ENCODE measurements at places on chromosomes 16 and 17.

DNA sequence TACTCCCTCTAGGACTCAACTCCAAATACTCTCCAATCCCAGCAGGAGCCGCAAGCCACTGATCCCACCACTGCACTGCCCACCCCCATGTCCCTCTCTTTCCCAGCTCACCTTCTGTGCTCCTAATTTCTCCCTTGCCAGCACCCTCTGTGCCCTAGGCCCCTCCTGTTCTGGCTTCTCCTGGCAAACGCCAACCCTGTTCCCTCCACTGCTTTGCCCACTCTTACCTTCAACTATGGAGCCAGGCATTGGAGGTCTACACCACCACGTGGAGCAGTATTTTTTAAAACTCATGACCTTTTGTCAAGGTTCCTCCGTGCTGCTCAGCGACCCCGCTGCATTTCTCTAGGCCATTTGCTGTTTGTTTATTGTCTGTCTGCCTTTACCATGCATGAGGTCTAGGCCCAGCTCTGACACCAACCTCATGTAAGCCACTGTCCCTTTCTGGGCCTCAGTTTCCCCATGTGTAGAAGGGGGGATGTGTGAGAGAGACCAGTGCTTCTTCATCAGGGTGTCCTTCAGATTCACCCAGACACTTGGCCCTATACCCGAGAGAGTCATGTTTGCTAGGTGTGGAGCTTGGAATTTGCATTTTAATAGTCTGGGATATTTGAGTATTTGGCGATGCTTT lies 4.6 kb downstream of the CCDC102A start:
- peaks cover 16% of the 10 kb centered on the region for H3K4me1 ChIP-seq
- no peaks in the 10 kb centered on the region for H3K27me3 ChIP-seq
- H3K27ac ChIP-seq: no peak overlapping the region
- DNase-seq: no peak
- no peak overlapping the region for H3K4me3 ChIP-seq
- H3K36me3 ChIP-seq: no peaks in the 10 kb centered on the region

- H3K4me3 ChIP-seq: peak overlapping the region; percentile 87
- H3K27me3 ChIP-seq: no peaks in the 10 kb centered on the region
- peak overlapping the region; percentile 85 for H3K27ac ChIP-seq
- peaks cover 46% of the 10 kb centered on the region for H3K4me1 ChIP-seq
- H3K36me3 ChIP-seq: peaks cover 18% of the 10 kb centered on the region
Measured at GRCh38 chr17:28645576-28645939, 600 bp upstream of the BLTP2 start.

GRCh38 chr17:75721463-75722011 lies 278 bp downstream of the ITGB4 start:
- H3K27me3 ChIP-seq: no peaks in the 10 kb centered on the region
- H3K4me1 ChIP-seq: peaks cover 21% of the 10 kb centered on the region
- H3K4me3 ChIP-seq: peak overlapping the region; percentile 5
- H3K36me3 ChIP-seq: peaks cover 2% of the 10 kb centered on the region
- H3K27ac ChIP-seq: peak overlapping the region; percentile 65
- DNase-seq: peak; percentile 10

GRCh38 chr17:15413101-15413771 lies 54.2 kb downstream of the CDRT4 start:
- H3K27ac ChIP-seq: no peak overlapping the region
- H3K4me1 ChIP-seq: no peaks in the 10 kb centered on the region
- no peaks in the 10 kb centered on the region for H3K27me3 ChIP-seq
- no peak for DNase-seq
- no peak overlapping the region for H3K4me3 ChIP-seq
- no peaks in the 10 kb centered on the region for H3K36me3 ChIP-seq

DNA sequence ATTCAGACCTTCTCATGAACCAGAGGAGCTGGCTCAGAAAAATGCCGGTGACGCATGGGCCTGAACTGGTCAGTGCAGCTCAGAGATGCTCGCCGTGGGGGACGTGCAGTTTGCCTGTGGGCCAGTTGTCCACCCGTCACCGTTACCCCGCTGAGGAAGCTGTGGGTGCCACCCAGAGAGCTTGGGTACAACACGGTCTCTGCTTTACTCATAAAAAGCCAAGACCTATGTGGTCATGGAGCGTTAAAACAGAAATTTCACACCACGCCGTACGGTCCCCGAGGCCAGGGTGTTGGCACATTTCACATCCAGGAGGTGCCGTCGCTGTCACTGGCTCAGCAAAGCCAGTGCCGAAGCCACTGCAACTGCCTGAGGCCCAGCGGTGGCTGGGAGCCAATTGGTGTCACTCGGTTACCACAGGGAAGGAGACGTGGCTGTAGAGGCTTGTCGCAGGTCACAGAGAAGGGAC lies 120.9 kb downstream of the METRNL start:
- H3K27me3 ChIP-seq: no peaks in the 10 kb centered on the region
- H3K27ac ChIP-seq: no peak overlapping the region
- H3K36me3 ChIP-seq: no peaks in the 10 kb centered on the region
- H3K4me3 ChIP-seq: no peak overlapping the region
- H3K4me1 ChIP-seq: no peaks in the 10 kb centered on the region

GRCh38 chr16:54346041-54346440 lies 59.5 kb upstream of the IRX3 start:
- no peak for DNase-seq
- H3K4me1 ChIP-seq: no peaks in the 10 kb centered on the region
- no peaks in the 10 kb centered on the region for H3K36me3 ChIP-seq
- H3K27me3 ChIP-seq: no peaks in the 10 kb centered on the region

GRCh38 chr17:40086150-40087044 lies 14.0 kb downstream of the NR1D1 start:
- H3K4me3 ChIP-seq: no peak overlapping the region
- peaks cover 9% of the 10 kb centered on the region for H3K36me3 ChIP-seq
- H3K4me1 ChIP-seq: peaks cover 7% of the 10 kb centered on the region
- H3K27me3 ChIP-seq: no peaks in the 10 kb centered on the region
- DNase-seq: peak; percentile 78

Measured in body of pancreas (tissue), 4 donors.